DMS79 (cell line): ENCODE measurements at places on chromosomes 13 and 19.

DNA sequence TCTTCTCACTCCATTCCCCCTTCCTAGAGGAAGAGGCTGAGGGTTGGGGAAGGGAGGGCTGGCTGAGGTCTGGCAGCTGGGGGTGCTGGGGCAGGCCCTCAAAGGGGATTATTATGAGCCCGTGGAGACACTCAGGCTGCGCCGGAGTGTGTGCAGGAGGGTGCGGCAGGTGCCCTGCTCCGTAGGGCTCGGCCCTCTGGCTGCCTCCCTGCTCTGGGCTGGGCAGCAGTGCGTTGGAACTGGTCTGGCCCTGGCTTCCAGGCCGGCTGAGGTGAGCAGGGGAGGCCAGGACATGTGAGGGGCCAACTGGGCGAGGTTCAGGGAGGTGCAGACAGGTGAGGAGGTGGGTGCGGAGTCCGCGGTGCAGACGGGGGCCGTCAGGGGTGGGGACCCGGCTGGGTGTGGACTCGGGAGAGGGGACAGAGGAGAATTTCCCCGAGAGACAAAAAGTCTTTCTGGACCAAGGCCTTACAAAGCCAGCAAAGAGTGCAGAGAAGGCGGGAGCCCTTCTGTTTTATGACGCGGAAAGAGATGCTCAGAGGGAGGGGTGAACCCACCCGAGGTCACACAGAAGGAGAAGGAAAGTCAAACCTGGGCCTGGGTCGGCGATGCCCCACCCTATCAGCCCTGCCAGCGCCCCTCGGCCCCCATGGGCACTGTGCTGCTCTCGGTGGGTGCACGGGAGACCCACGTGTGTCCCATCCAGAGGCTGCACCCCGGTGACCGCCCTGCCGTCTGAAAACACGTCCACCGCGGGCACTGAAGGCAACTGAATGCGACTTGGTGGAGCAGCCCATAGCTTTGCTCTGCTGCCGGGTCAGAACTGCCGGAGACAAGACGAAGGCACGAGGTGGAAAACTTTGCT, 31.0 kb downstream of the PIP5K1C start:
- DNase-seq: no peak

- no peak for DNase-seq
These were observed 19.9 kb downstream of the NOSIP start for GRCh38 chr19:49560358-49560900.

DNA sequence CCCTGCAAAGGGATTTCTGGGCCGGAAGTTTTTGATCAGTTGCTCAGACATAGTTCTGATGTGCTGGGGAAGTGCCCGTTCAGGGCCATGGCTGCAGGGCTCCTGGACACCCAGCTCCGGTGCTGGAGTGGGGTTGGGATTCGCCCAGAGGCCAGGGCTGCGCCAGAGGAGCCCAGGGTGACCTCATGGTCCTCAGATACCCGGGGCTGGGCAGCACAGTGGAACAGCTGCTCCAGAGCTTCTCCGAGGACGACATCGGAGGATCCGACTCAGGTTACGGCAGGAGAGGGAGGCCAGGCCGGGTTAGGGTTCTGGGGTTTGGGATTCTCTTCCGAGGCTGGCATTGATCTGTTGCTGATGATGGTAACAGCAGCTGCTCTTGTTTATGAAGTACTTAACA, 20.9 kb downstream of the CARM1 start:
- DNase-seq: no peak

GRCh38 chr19:40674291-40674690, 16.2 kb downstream of the NUMBL start:
- peak; percentile 76 for DNase-seq

GRCh38 chr13:98549728-98550317, 27.1 kb downstream of the STK24 start:
- DNase-seq: no peak

GRCh38 chr13:29993196-29993595, 142.8 kb upstream of the UBL3 start:
- no peak for DNase-seq

DNA sequence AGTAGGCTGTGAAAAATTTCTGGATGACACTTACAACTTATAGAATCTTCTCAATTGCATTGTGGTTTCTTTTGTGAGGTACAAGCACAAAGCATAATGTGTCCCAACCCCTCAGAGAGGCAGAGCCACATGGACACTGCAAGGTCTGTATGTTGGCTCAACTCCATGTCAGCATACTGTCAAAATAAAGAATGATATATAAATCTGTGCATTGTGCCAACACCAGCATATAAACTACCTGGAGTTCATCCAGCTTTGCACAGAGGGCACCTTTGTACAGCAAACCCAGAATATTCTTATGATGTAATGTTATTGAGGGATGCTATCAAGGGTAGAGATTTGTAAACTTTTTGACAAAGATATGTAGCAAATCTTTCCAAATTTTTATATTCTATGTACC, 1065.8 kb upstream of the MIR17HG start:
- DNase-seq: no peak

- no peak for DNase-seq
These were observed 317.8 kb downstream of the FGF9 start for GRCh38 chr13:21988624-21989023.
